Motor neuron (in vitro differentiated cells): ENCODE measurements at places on chromosomes 13 and 19. TPM values are rescaled to one million over a fixed set of nuclear protein-coding genes. Genes with fewer than 3 reads are reported as not detected.

ZNF132 gene
- total RNA-seq, result 7.3 and 8.0 TPM in 2 replicates

IRF3 gene
- 52.5 and 53.7 TPM in 2 replicates for total RNA-seq

ZNF415 gene
- total RNA-seq, result 20.1 and 24.3 TPM in 2 replicates

OR7D2 gene
- total RNA-seq, result 0.24 and 0.52 TPM in 2 replicates

C19orf44 gene
- 9.8 and 11.2 TPM in 2 replicates for total RNA-seq

GDF15 gene
- 92.1 and 142 TPM in 2 replicates for total RNA-seq

HCN2 gene
- total RNA-seq, result 4.1 TPM in 2 replicates

PTH2 gene
- total RNA-seq, result not detected in 2 replicates

LIN7B gene
- total RNA-seq, result 54.9 and 65.1 TPM in 2 replicates

ZNF555 gene
- total RNA-seq, result 10.6 TPM in 2 replicates

TIMM13 gene
- 77.2 and 84.6 TPM in 2 replicates for total RNA-seq

ERF gene
- total RNA-seq, result 17.5 and 18.0 TPM in 2 replicates

C1QTNF9 gene
- total RNA-seq, result 0.31 TPM in 1 of 2 replicates, not detected in the other

ZNF71 gene
- 10.8 and 11.1 TPM in 2 replicates for total RNA-seq

DOCK6 gene
- 37.0 and 48.1 TPM in 2 replicates for total RNA-seq

PRR22 gene
- total RNA-seq, result 3.2 and 4.2 TPM in 2 replicates

DUS3L gene
- total RNA-seq, result 38.4 and 39.6 TPM in 2 replicates

HIF3A gene
- total RNA-seq, result 5.4 and 7.0 TPM in 2 replicates

FAM98C gene
- total RNA-seq, result 10.7 and 12.1 TPM in 2 replicates

ZNF587 gene
- 24.8 and 32.1 TPM in 2 replicates for total RNA-seq

TMEM190 gene
- total RNA-seq, result not detected in 2 replicates

ZNF616 gene
- total RNA-seq, result 5.9 and 11.3 TPM in 2 replicates

ELAVL1 gene
- total RNA-seq, result 27.6 and 30.8 TPM in 2 replicates

FUT1 gene
- 0.38 and 0.50 TPM in 2 replicates for total RNA-seq

SAMD1 gene
- 41.8 and 47.0 TPM in 2 replicates for total RNA-seq

ZNF888 gene
- total RNA-seq, result 1.8 and 2.3 TPM in 2 replicates

TEX26 gene
- total RNA-seq, result 0.23 and 0.52 TPM in 2 replicates

ZNF430 gene
- 9.9 and 12.3 TPM in 2 replicates for total RNA-seq

XRCC1 gene
- total RNA-seq, result 41.0 and 47.9 TPM in 2 replicates

CCDC70 gene
- not detected in 2 replicates for total RNA-seq

RGL3 gene
- total RNA-seq, result 0.44 and 0.60 TPM in 2 replicates

FBXO17 gene
- total RNA-seq, result 7.0 and 7.3 TPM in 2 replicates

PPP1R15A gene
- total RNA-seq, result 70.4 and 71.1 TPM in 2 replicates

PSG2 gene
- not detected in 2 replicates for total RNA-seq

SIGLEC5 gene
- total RNA-seq, result not detected in 2 replicates

CEACAM8 gene
- total RNA-seq, result 0.56 TPM in 2 replicates

SIGLEC8 gene
- total RNA-seq, result 0.47 and 0.68 TPM in 2 replicates

HNRNPM gene
- total RNA-seq, result 56.8 and 72.2 TPM in 2 replicates

AMER2 gene
- 0.11 and 0.28 TPM in 2 replicates for total RNA-seq
